ENCODE measurements at places on chromosomes 5 and 9.

GRCh38 chr5:58411372-58411771 lies 48.5 kb downstream of the PLK2 start:
- DNase-seq: no peak

DNA sequence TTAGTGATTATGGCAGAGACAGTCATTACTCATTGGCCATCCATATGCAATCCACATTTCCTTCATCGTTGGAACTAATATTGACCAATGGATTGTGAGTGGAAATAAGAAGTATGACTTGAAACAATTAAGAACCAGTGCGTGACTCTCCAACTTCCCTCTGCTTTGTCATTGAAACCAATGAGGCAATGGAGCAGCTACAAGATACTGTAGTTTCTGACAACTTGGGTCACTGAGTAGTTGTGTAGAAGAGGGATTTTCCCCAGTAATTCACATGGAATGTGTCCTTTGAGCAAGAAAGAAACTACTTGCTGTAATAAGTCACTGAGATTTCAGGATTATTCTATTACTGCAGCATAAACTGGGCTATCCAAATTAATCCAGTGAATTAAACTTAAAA lies 785.3 kb upstream of the RIOK2 start:
- DNase-seq: no peak

GRCh38 chr5:78669331-78669730 lies 20.8 kb upstream of the LHFPL2 start:
- no peak for DNase-seq

DNA sequence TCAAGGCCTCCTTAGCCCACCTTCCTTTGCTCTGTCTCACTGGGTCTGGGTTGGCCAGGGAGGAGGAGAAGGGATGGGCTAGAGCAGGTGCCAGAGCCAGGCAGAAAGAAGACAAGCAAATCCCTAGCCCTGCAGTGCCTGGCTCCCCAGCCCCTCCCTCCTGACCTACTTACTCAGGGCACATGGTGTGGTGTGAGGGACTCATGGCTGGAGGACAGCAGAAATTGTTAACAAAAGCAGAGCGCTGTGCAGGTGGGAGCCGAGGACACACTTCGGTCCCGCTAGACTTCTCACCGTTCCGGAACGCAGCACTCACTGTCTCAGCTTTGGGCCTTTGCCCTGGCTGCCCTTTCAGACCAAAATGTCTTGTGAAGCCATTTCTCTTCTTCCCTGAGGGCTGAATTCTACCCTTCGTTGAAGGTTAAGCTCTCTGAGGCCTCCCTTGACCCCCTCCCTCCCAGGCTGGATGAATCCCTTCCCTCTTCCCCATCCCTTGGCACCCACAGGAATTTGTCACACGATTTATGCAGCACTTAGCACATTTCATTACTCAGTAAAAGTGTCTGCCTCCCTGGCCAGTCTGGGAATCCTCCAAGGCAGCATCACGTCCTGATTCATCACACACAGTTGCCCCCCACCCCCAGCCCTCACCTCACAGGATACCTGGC lies 263.9 kb upstream of the TRPC7 start:
- no peak for DNase-seq

DNA sequence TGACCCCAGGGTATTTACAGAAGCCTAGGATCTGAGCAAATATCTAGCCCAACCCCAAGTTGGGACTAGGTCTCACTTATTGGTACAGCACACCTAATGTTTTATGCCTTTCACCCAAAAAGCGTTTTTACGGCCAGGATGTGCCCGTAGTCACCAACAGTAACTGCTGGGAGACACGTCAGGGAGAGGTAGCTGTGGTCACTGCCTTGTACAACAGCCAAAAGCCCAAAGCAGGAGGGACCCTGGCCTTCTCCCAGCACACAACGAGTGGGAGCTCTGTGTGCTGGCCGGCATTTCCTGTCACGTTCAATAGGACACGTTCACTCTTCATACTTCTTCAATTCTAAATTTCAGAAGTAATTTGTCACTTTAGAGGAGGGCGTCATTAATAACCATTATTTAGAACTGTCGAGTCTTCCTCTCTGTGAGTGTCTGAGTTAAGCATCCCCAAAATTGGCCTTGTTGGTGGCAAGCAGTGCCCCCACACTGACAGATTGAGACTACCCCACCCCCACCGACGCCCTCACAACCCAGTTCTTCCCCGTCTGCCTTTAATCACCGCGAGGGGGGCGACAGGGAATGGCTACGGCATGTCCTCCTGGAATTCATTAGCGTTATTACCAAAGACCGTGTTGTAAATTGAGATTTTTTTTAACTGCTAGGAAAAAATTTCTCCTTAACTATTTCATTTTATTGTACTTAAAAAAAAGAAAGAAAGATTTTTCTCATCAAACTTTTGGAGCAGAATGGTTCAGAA lies 80.7 kb downstream of the MVB12B start:
- no peak for DNase-seq

DNA sequence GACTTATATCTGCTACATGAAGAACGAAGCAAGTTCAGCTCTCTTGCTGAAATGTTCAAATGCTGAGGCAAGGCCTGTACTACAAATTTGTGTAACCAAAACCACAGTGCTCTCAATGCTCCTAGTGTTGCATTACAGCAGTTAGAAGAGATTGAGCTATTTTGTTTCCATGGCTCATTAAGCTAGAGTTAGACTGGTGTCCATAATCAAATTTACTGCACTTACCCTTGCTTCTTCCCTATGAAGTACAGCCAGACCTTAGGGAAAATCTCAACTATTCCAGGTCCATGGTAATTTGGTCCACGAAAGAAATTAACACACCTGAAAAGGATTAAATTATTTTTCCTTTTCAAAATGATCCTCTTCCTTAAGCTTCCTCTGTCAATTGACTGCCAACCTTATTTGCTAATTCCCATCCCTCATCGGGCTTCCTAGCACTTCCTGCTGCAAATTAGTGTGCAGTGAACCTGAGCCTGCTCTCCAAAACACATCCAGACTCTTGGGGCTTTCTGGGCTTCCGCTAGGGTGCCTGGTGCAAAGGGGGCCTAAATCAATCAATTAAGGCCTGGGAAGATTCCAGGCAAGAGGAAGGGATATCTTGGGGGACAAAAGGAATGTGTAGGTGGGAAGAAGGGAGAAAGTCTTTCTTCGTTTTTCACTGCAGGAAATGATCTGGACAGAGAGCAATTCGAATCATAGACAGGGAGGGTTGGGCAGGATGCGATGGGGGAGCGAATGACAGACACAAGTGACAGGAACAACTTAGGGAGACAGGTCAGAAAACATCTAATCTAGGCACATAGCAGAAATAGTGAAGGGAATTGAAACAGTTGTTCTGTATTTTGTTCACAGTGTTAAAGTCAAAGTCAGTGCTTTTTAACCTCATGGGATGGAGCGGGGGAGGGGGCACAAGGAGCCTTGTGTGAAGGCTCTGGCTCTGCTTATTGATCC lies 542.4 kb downstream of the RAB3C start:
- DNase-seq: peak; percentile 49

DNA sequence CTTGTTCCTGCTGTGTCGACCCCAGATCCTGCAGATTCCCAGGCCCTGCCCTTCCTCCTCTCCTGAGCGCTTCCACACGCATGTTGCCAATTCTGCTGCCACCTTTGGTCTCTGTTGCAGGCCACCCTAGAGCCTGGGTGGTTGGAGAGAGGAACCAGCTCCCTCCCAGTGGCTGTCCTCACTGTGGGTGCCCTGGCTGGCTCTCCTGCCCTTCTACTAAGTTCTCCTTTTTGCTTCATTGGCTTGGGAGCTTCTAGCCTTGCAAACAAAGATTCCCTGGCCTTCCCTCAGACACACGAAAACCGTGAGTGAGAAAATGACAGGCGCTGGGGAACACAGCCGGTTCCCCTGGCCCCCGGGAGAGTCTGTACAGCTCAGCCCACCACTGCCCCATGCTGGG lies 14.2 kb upstream of the NCS1 start:
- DNase-seq: no peak

DNA sequence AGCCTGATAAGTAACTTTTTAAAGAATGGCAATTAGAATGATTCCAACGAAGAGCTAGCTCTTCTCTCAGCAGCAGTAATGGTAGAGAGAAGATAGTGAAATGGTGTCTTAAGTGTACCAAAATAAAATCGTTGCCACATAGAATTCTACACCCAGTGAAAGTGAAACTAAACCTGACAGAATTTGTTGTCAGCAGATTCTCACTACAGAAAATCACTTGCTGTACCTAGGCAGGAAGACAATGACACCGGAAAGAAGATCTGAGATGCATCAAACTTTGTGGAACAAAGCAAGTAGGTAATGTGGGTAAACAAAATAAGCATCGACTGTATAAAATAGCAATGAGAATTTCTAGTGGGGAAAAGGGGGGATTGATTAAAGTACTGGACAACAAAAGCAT lies 20.7 kb upstream of the EBF1 start:
- no peak for DNase-seq

DNA sequence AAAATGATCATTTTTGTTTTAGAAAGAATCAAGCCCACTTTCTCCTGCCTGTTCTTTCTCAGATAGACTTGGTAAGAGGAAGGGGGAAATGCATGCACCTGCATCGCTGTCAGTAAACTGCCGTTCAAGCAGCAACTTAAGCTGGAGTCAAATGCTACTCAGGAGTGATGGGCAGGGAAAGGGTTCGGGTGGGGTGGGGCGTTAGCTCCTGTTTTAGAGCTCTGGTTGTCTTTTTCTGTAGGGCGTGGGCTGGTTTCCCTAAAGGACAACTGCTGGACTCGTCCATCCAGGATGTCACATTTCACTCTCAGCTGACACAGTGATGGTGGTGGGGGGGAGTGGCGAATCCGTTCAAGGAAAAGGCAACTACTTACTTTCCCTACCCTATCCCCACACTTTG lies 75.0 kb downstream of the NDFIP1 start:
- no peak for DNase-seq

DNA sequence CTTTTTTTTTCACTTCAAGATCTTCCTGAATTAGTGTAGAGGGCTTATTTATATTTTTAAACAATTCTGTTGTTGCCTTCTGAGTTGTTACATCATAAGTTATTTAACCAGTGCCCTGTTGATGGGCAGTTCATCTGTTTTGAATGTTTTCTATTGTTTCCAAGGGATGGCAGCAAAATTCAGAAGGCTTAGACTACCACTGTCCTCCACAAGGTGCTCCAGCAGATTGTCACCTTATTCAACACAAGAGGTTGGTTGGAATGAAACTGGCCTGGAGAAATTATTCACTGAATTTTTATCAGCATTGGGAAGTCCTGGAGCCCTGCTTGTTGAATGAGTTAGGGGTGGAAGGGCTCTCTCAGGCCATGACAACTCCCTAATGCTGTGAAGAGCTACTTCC lies 1.3 kb upstream of the KLHL9 start:
- no peak for DNase-seq

- no peak for DNase-seq
Measured at GRCh38 chr9:127838375-127839078, 15.9 kb downstream of the ENG start.

DNA sequence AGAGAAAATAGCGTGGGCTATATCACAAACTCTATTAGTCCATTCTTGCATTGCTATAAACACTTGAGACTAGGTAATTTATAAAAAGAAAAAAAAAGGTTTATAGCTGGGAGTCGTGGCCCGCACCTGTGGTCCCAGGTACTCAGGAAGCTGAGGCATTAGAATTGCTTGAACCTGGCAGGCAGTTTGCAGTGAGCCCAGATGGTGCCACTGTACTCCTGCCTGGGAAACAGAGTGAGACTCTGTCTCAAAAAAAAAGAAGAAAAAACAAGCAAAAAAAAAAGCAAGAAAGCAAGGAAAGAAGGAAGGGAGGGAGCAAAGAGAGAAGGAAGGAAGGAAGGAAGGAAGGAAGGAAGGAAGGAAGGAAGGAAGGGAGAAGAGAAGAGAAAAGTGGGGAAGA lies 904.2 kb upstream of the EDIL3 start:
- DNase-seq: no peak

GRCh38 chr9:126984969-126985368 lies 70.4 kb downstream of the RALGPS1 start:
- no peak for DNase-seq

- no peak for DNase-seq
Measured at GRCh38 chr9:78626971-78627370, 330.0 kb downstream of the PSAT1 start.

DNA sequence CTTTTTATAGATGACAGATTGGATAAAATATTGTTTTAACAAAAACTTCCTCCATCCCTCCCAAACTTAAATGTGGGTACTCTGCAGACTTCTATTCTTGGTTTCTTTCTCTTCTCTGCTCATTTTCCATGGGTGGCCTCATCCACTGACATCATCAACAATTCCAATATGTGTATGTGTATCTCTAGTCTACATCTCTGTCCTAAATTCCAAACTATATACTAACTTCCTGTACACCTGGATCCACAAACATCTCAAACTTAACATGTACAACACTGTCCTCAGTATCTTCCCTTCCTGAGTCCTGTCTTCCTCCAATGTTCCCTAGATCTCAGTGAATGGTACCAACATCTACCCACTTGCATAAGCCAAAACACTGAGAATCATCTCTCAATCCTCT lies 28.5 kb upstream of the CDK5RAP2 start:
- no peak for DNase-seq

DNA sequence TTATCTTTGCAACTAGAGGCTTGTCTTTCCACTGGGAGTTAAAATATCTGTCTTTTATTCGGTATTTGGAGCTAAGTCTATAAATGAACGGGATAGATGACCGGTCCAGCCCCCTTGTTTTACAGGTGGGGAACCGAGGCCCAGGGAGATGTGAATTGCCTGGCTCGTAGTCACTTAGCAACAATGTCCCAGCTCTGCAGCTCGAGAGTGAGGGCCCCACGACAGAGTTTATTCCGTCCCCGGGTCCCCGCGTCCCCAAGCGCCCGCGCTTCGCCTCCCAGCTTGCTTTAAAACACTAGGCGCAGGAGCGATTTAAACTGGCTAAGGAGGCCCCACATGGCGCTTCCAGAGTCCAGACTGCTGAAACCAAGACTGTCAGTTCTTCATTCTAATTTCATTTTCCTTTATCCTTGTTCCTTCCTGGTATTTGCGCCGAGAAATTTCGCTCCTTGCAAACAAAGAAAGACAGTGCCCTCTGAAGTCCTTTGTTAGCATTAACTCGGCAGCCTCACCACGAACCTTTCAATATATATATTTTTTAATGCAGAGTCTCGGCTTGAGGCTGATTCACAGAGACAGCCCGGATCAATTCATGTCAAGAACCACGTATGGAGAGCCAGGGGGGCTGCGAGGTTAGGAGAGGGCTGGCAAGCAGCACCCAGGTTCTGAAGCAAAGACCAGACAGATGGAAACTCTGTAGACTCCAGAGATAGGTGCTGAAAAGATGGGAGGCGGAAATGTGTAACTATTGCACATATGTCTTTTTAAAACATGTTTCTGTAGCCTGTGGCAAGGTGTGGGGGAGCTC lies 1.4 kb upstream of the ENC1 start:
- DNase-seq: peak; percentile 34

GRCh38 chr5:53246042-53246836 lies 136.7 kb upstream of the MOCS2 start:
- DNase-seq: no peak

DNA sequence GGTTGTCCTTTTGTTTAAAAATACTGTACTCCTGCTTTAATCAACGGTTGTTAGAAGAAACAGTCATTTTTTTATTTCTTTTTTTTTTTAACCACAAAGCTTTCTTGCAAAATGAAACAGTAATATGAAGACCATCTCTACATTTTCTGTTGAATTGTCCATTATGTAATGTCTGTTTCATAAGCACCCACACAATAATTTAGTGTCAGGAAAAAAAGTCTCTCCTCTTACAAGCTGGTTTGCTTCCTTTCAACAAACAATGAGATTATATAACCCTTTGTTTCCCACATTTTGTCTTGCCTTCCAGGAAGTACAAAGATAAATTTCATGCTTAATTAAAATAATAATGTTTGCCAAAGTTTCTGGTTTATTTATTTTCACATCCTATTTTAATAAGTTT lies 16.7 kb downstream of the CTNNAL1 start:
- no peak for DNase-seq
